Stimulated activated CD4-positive, alpha-beta T cell treated with anti-CD3 and anti-CD28 coated beads, Interleukin-1b, Interleukin-23, amount 100 ng/mL, for 4 hours (primary cell): ENCODE measurements at places on chromosomes 2 and 18.

DNA sequence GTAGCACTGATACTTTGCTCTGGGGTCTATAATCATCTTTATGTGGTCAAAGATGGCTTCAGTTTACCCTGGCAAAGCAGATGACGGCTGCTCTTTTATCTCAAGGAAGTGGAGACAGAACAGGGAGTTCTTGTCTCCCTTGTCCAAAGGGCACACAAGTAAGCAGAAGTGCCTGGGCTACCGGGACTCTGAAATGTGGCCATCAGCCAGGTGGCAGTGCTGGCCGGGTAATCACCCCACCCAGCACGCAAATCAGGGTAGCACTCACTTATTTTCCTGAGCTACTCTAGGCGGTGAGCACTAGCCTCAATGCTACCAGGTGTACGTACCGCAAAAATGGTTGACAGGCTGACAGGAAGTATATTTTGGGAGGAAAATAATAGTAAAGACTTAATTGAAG is 119.7 kb upstream of the ETAA1 start:
- DNase-seq: no peak

- DNase-seq: no peak
Measured at GRCh38 chr2:151374436-151374835, 17.0 kb downstream of the TNFAIP6 start.

DNA sequence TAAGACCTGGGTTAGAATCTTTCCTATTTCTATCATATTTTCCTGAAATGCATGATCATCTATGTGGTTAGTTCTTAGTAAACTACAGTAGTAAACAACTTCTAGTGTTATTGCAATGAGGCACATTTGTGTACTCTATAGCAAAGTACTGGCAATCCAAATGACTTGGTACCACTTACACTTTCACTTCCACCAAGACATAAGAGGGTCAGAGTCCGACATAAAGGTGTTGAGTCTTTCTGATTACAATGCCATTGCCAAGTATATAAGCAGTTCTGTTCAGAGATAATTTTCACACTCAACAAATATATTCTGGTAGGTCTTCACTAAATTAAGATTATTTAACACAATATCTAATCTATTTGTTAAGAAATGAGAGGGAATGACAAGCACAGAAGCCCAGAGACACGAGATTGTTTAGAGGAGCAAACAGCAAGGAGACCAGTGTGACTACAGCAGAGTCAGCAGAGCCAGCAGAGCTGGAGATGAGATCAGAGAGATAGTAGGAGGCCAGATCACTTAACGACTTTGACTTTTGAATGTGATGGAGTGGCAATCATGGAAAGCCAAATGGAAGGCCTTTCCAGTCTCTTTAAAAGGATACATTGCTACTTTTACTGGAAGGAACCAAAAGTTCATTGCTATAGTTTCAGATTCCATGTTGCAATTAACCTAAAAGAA is 27.5 kb downstream of the SOS1 start:
- DNase-seq: no peak

GRCh38 chr2:205868773-205869333 is 186.6 kb downstream of the NRP2 start:
- no peak for DNase-seq

- DNase-seq: no peak
Measured at GRCh38 chr2:86673986-86674670, 46.0 kb upstream of the RMND5A start.

- DNase-seq: no peak
Measured at GRCh38 chr2:147568109-147568508, 276.7 kb upstream of the ACVR2A start.

DNA sequence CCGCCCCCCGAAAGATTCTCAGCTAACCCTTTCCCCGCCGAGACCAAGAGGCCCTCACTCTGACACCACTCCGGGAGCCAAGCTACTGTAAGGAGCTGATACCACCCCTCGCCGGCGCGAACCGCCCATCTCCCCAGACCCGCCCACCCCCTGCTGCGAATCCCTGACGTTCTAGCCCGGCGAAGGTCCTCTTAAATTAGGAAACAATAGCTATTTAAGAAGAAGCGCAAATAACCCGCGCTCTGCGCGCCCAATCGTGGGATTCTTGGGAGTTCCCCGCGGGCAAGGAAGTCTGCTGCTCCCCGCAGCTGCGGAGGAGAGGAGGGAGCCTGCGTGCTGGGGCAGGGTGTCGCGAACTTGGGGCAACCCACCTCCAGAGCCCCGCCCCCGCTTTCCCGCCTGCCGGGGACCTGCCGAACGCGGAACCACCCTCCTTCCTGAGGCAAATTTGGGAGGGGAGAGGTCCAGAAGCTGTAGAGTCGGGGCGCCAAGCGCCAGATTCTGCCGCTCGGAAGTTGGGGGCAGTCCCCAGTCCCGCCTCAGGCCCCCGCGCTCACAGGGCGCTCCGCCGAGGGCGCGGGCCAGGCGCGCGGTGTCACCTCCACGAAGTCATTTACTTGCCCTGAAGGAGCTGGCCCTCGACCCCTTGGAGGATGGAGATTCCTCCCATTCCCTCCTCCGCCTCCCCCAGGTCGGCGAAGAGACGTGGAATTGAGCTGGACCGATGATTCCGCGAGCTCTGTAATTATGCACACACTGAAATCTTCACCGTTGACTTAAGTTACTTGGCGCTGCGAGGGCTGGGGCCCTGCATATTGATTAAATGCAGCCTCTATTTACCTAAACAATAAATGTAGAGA is 8.4 kb upstream of the SP9 start:
- no peak for DNase-seq

- DNase-seq: no peak
Measured at GRCh38 chr2:154408786-154409185, 289.7 kb upstream of the KCNJ3 start.

DNA sequence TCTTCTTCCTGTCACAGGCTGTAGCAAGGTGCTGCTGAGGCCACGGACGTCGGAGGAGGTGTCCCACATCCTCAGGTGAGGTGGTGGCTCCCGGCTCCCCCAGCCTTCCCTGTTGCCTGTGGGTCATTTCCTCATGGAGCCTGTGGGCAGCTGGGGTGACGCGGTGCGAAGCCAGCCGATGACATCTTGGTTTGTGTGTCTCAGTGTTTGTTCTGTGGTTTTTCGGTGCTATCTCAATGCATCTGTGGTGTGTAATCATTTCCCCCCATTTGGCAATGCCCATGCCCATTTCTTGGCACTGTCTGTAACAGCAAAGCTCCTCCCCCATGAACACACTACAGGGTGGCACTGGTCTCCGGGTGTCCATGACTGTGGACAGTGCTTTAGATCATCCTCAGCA is 6.6 kb downstream of the D2HGDH start:
- no peak for DNase-seq

DNA sequence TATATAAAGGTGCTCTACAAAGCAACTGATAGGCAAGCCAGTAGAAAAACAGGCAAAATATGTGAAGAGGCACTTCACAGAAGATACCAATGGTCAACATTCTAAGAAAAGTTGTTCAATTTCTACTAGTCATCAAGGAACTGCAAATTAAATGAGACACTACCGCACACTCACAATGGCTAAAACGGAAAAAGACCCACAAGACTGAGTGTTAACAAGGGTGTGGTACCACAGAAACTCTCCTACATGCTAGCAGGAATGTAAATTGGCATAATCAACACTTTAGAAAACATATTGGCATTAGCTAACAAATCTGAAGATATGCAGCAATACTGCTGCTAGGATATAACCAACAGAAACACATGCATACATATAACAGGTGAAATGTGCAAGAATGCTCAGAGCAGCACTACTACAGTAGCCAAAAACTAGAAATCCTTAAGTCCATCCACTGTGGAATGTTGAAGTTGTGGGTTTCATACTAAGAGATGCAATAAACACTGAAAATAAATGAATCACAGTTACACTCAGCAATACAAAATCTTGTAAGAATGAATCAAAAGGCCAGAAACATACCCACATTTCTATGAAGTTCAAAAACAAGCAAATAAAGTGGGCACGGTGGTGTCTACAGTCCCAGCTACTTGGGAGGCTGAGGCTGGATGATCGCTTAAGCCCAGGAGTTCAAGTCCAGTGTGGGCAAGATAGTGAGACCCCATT is 9.2 kb downstream of the RNU4ATAC start:
- no peak for DNase-seq

GRCh38 chr2:234992196-234992595 is 40.4 kb downstream of the SH3BP4 start:
- no peak for DNase-seq

GRCh38 chr2:213104092-213104902 is 47.1 kb downstream of the IKZF2 start:
- DNase-seq: no peak

- DNase-seq: no peak
Measured at GRCh38 chr2:122138561-122138960, 383.1 kb downstream of the TSN start.

- DNase-seq: no peak
Measured at GRCh38 chr18:57621246-57621604, 411 bp downstream of the NARS1 start.

- DNase-seq: no peak
Measured at GRCh38 chr2:101302016-101302415, 6.5 kb downstream of the RNF149 start.

DNA sequence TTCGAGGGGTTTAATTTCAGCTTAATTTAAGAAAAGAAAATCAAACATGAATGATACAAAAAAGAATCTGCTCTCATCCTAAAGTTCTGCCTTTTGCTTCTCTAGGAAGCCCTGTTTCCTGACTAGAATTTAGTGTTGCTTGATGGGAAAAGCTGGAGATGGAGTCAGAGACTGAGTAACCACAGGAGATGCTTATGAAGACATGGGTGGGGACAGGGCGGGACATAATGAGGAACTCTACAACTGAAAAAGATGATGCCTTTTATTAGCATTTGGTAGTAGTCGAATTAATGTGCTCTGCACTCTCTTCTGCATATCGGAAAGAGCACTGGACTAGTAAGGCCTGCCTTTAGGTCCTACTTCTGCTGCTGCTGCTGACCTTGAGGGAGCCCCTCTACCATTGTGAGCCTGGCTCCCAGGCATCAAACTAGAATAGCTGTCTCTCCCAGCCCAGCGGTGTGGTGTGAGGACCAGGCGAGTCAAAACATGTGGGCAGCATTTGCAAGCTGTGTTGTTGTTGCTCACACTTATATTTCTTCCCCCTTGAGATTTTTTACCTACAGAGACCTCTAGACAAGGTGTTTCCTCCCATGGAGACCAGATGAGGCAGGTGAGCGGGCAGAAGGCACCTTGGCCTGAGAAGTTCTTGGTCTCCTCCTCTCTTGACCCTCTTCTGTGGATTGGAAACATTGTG is 61.5 kb downstream of the INPP4A start:
- DNase-seq: no peak

DNA sequence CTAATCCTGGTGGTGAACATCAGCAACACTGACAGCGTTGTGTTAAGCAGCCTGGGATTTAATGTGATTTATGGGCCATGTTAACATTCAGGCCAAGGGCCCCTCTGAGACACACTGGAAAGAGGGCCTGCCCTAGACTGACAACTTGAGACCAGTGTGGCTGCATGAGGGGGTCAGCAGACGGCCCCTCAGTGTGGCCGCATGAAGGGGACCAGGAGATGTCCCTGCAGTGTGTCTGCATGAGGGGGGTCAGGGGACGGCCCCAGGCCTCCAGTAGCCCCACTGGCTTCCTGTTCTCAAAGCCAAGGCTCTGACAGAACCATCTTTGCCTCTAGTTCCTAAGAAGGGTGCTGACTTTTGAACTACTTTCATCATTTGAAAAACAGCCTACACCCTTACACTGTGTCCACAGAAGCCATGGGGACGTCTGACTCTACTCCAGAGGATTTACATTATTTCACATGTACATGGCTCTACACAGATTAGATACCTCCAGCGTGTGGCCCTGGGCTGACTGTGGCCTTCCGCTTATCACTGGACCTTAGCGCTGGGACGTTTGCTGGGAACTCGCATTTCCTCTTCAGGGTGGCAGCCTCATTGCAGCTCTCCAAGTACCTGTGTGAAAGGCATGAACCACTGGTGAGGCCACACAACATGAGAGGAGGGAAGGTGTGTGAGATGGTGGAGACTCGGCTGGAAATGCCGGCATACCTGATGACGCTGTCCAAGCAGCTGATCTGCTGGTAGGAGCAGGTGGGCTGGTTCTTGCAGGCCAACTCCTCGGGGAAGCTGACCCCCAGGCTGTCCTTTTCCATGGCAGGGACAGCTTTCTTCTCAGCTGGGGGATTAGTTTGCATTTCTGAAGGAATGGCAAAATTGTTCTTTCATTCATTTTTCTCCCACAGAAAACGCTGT is 18.2 kb upstream of the HES6 start:
- no peak for DNase-seq

DNA sequence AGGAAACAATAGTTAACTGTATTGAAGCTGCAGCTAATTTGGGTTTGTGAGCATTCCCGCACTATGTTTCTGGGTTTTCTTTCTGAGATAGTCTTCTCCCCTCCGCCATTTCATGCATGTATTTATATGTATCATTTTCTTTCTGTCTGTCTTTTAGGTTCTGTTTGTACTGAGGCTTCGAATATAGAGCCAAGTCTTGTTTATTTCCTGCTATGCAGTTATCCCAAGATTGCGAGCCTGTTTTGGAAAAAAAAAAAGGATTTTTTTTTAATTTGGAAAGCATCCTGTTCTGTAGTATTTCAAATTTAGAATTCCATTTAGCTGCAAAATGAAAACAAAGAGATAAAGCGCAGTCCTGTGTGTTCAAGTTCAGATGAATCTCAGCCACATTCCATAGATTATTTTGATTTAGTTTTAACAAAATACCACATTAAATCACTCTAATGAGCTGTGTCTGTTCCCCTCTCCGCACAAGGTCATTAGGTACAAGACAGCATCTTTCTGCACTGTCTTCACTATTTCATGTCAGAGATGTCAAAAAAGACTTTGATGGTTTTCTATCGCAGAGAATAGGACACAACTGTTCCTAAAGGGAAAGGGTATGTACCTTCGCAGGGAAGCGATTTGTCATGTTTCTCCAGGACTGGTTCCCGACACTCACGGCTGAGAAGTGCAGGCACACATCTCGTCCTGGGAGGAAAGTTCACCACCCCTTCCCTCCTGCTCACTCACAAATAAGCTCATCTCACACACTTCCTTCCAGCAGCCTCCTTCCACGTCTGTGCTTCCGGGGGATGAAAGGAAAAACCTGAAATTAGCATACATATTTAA is 443.4 kb downstream of the ZNF516 start:
- DNase-seq: no peak

DNA sequence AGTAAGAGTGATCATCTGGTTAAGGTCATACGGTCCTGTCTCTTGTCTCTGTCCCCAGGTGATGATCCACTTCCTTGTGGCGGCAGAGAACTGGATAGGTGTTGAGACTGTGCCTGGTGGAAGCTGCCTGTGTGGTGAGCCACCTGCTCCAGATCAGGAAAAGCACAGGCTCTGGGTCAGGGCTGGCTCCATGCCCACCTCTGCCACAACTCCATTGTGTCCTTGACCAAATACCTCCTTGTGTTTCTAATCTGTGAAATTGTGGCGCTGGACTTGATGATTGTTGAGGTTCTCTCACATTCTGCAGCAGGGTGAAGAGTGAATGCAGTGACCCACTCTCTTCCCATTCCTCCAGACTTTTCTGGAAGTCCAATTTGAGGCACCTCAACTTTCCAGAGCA is 45.7 kb upstream of the EN1 start:
- DNase-seq: no peak

GRCh38 chr2:174486563-174487107 is at the start of gene GPR155:
GPR155 (minus strand) TSS chr2:174487029; CDS start chr2:174481956, 5,073 bp downstream.
- peak; percentile 35 for DNase-seq
